Stimulated activated CD8-positive, alpha-beta memory T cell treated with anti-CD3 and anti-CD28 coated beads, Interleukin-15, amount 100 ng/mL, for 4 hours (primary cell): ENCODE measurements at places on chromosomes 5 and 9.

GRCh38 chr5:170310256-170310926 is 12.8 kb upstream of the LCP2 start:
- no peak for DNase-seq

GRCh38 chr9:131963072-131964030 is 116.3 kb downstream of the MED27 start:
- DNase-seq = no peak

DNA sequence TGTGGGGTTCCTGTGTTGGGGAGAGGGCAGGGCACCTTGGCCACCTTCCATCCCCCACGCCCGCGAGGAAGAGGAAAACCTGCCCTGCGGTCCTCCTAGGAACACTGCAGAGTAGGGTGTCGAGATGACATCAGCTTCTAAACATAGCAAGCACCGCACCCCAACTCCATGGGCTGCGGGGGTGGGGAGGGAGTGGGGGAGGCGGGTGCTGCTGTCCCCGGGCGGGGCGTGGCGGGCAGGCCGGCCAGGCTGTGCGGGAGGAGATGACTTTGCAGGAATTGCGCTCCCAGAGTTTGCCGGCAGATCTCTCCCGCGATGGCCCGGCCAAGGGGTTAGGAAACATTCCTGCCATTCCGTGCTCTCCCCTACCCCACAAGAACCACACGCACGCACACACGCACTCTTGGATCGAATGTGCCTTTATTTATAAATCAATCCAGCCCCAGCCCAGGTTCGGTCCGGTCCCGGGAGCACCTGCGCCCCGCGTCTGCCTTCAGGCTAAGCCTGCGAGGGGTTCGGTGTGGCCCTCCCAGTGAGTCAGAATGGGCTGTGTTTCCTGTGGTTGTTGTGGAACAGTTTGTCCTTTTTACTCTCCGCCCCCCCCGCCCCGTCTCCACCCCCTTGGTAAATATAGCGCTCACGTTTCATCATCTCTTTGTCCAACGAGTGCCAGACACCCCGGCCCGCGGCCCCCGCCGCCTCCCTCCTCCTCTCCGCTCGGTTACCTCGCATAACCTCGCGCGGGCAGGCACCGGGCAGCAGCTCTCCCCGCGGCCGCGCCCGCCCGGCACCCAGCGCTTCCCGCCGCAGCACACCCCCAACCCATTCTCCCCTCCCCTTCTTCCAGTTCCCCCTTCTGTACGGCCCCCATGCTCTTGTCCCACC is 5.3 kb upstream of the KLF9 start:
- peak; percentile 85 for DNase-seq

GRCh38 chr5:172870715-172871461 is 36.8 kb downstream of the ERGIC1 start:
- DNase-seq = no peak

DNA sequence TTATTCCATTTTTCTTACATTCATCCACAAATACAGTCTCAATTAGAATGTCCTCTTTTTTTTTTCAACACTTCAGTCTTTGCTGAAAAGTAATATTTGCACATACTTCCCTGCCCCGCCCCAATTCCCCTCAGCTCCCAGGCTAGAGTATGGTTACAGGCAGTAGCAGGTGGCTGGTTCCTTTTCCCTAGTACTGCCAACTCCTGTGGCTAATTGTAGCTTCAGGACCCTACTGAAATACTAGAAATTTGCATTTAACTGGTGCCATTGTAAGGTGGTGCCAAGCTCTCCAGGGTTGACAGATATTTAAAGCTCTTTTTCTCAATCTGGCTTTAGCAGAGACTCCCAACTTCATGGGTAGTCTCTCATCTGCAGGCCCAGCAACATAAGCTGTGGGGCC is 80.3 kb downstream of the FAM81B start:
- DNase-seq = no peak

- DNase-seq = no peak
Measured at GRCh38 chr5:144281784-144282183, 111.1 kb downstream of the KCTD16 start.

DNA sequence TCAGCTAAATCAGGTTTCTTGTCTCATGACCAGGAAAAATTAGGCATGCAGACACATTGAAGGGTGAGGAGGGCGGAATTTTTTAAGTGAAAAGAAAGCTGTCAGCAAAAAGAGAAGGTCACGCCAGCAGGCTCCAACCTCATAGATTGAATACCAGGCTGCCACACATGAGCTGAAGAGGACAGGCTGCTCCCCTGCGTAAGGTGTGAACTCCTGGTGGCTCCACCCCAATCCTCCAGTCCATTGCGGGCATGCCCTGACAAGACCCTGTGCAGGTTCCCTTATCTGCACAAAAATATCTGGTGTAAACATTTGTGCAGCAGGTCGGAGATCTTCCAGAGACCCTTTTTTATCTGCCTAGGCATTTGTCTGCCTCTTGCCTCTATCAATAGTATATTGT is 22.9 kb upstream of the TEX10 start:
- DNase-seq = no peak

DNA sequence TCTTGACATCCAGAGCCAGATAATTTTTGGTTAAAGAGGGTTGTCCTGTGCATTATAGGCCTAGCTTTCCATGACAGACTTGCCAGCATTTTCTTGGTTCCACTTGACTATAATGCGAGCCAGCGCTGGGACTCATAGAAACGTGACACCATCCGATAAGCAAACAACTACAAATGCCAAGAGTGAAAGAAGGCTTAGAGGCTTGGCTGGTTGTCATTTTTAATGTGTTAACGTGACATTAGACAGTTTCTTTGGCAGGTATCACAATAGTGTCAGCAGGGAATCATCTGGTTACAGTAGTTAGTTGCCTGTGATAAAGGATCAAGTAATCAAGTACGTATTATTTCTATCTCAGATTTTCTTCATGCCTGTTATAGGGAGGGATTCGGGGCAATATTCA is 20.0 kb upstream of the LIFR start:
- DNase-seq = no peak

DNA sequence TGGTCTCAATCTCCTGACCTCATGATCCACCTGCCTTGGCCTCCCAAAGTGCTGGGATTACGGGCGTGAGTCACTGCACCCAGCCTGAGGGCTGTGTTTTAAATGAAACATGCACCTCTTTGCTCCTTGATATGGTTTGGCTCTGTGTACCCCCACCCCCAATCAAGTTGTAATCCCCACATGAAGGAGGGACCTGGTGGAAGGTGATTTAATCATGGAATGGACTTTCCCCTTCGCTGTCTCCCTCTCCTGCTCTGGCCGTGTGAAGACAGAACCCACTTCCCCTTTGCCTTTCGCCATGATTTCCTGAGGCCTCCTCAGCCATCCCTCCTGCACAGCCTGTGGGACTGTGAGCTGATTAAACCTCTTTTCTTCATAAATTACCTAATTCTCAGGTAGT is 12.5 kb upstream of the NOTCH1 start:
- DNase-seq = no peak

- DNase-seq = no peak
Measured at GRCh38 chr5:127064253-127064840, 9.0 kb downstream of the C5orf63 start.

DNA sequence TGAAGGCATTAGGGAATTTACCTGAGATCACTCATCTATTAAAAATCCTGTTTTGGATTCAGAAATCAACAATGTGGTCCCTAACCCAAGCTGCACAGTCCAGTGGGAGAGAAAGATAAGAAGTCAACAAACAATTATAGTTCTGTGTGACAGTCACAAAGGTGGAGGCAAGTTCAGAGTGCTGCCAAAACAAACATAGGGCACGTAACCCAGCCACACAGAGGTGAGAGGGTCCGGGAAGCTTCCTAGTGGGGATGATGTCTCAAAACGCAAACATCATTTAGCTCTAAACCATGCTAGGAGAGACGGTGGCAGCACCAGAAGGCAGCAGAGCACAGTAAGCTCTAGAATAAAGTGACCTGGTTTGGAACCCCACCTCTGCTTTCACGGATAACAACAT is 158.9 kb downstream of the MAPKAP1 start:
- no peak for DNase-seq

GRCh38 chr5:110916381-110917049 is 155.0 kb upstream of the TSLP start:
- DNase-seq = no peak

GRCh38 chr5:77225531-77225930 is 15.1 kb downstream of the PDE8B start:
- DNase-seq = no peak

DNA sequence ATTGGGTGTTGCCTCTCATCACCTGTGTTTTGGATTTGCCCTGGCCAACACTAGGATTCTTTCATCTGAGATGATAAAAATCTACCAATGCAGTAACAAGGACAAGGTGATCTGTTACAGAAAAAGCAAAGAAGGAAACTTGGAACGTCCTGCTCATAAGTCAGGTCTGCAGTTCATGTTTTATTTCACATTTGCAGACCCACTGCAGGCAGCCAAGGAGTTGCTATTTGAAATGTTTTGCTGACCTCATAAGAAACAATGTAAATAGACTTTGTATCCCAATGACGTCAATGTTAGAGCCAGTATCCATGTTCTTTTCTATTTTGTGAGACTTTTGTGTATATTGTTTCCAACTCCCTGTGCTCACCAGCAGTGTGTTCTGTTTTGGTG is 312.9 kb downstream of the DEPDC1B start:
- no peak for DNase-seq

GRCh38 chr9:93595461-93595860 is 19.1 kb downstream of the PHF2 start:
- no peak for DNase-seq

DNA sequence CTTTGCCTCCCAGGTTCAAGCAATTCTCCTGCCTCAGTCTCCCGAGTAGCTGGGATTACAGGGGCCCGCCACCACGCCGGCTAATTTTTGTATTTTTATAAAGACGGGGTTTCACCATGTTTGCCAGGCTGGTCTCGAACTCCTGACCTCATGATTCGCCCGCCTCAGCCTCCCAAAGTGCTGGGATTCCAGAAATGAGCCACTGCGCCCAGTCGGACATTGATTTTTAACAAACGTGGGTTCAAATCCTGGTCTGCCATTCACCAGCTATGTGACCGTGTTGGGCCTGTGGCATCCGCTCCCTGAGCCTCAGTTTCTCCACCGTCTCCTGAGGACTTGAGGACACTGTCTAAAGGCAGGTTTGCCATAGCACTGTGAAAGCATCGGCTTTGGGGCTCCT is 41.8 kb upstream of the NEK6 start:
- DNase-seq = no peak

DNA sequence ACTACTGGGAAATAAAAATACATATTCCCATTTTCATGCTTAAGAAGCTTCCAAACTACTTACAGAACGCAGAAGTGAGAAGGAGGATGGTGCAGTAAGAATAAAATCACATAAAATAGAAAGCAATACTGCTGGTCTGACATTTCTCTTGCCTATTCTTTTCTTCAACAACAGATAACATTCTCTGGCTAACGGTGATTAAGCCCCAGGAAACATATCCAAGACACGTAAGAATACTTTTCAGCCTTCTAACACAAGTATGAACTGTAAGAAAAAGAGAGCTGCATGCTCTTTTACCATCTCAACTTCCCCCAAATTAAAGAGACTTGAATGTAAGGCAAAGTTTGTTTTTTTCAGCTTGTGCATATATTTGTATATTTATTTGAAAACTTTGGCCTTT is 156.1 kb upstream of the TARS1 start:
- DNase-seq = no peak

- DNase-seq = no peak
Measured at GRCh38 chr9:83965350-83966208, 14.4 kb downstream of the HNRNPK start.

- no peak for DNase-seq
Measured at GRCh38 chr9:14560194-14560593, 133.0 kb downstream of the ZDHHC21 start.

- no peak for DNase-seq
Measured at GRCh38 chr5:146967646-146968045, 89.1 kb upstream of the PPP2R2B start.

- DNase-seq = no peak
Measured at GRCh38 chr9:119004618-119004990, 364.6 kb downstream of the BRINP1 start.

DNA sequence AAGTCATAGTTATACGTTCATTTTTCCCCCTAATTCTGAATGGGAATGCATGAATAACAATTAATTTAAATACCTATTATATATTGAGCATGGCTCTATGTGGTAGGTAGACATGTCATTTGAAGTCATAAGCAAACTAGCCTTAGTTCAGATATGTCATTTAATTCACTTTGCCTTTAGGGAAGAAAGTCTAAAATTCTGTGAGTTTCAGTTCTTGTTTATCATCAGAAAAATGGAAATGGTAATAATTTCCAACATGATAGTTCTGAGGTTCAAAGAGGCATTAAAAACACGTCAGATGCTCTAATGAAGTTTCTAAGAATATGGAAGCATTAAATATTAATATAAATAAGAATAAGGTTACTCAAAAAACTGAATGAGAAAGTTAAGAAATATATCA is 13.1 kb upstream of the ANXA1 start:
- no peak for DNase-seq

GRCh38 chr5:87650284-87650683 is 237.6 kb upstream of the CCNH start:
- DNase-seq = no peak

DNA sequence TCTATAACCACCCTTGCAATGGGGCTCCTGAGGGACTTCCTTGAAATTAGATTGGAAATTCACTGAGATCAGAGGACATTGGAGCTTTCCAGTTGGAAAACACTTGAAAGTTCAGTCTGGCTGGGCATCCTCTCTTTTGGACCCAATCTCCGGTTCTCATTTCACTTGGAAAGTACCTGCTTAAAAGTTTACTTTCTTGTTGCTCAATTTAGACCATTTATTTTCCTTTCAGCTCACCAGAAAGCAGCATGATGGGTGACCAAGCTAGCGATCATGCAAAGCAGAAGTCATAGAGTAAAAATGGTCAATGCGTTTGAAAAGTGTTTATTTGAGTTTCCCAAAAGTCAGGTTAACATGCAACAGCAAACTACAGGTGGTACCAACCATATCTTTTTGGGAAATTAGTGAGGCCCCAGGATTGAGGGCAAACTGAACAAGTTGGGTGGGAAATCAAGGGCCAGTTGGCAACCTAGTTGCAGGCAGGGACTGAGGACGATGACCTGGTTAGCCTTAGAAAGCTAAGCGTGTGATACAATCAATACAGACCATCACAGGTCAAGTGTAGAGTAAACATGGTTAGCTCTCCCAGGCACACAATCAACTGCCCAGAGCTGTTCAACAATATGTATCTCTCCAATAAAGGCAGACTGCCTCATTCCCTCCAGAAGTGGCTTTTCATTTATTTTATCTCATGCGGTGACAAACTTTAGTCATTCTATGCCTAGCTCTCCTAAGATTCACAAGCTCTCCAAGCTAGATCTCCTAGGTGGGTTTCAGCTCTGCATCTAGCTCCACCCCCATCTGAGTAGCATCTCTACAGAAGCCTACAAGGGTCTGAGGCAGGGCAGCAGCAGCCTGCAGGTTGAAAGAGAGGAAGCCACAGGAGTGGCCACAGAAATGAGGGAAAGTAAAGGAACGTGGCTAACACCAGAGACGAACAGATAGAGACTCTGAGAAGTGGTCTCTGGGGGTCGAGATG is 136.9 kb downstream of the UGCG start:
- no peak for DNase-seq

GRCh38 chr5:170360709-170361108 is 28.5 kb downstream of the KCNMB1 start:
- DNase-seq = no peak
